ENCODE measurements at places on chromosomes 1 and 21.

- DNase-seq = no peak
Observed at GRCh38 chr1:4079815-4080214, 179.7 kb upstream of the C1orf174 start.

- peak; percentile 21 for DNase-seq
Observed at GRCh38 chr1:226215239-226215638, 8.2 kb upstream of the MIXL1 start.

DNA sequence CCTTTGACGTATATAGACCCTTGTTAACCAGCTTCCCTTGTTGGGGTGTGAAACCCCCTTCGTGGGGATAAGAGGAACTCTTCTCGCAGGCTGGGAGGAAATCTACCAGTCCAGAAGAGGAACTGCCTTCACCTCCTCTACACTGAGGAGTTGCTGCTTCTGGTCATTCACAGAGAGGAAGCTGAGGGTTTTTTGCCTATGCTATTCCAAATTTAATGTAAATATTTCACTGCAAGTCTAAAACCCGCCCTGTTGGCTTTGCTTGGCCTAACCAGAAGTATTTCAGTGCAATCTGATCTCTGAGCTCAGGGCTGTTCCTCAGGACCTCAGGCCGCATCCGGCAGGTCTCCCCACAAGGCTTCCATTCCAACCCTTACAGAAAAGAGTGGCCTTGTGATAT lies 150.1 kb downstream of the HIVEP3 start:
- no peak for DNase-seq

DNA sequence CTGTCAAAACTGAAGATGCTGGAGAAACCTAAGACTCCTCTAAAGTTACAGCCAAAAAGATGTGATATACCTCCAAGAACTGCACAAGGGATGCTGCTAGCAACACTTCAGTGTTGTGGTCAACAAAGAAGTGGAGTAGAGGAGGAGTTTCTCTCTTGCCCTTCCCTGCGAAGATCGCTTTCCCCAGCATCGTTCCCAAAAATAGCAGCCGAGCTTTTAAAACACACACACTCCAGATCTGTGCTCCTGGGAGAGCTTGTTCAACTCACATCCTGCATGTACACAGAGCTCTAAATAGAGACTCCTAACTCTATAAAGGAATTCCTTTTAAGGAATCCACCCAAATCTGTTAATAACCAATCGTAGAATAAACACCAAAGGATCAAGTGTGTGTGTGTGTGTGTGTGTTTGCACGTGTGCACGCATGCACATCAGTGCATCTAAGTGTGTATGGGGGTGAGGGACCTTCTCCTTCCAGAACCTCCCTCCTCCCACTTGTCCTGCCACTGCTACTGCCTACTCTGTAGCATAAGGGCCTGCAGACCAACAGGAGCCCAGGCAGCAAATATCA lies 58.5 kb downstream of the PSMG1 start:
- DNase-seq = no peak

GRCh38 chr1:161198194-161198896 lies 509 bp downstream of the ADAMTS4 start:
- DNase-seq = peak; percentile 51

GRCh38 chr1:83697961-83698360 lies 301.0 kb downstream of the TTLL7 start:
- DNase-seq = no peak

DNA sequence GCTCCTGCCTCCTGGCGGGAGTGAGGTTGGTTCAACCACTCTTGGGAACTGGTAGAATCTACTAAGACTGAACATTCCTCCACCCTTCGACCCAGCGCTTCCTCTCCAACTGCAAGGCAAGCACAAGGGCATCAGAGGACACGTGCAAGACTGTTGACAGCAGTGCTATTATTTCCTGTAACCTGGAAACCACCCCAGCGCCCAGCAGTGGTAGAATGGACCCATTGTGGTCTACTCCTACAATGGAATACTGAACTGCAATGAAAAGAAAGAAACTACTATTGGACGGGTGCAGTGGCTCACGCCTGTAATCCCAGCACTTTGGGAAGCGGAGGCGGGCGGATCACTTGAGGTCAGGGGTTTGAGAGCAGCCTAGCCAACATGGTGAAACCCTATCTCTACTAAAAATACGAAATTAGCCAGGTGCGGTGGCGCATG lies 33.0 kb upstream of the TARDBP start:
- peak; percentile 58 for DNase-seq

- no peak for DNase-seq
Observed at GRCh38 chr1:180255536-180256340, 25.7 kb downstream of the LHX4 start.

- DNase-seq = no peak
Observed at GRCh38 chr1:232239998-232240397, 389.9 kb downstream of the SIPA1L2 start.

GRCh38 chr1:76463278-76463677 lies 388.7 kb downstream of the ST6GALNAC3 start:
- DNase-seq = no peak

DNA sequence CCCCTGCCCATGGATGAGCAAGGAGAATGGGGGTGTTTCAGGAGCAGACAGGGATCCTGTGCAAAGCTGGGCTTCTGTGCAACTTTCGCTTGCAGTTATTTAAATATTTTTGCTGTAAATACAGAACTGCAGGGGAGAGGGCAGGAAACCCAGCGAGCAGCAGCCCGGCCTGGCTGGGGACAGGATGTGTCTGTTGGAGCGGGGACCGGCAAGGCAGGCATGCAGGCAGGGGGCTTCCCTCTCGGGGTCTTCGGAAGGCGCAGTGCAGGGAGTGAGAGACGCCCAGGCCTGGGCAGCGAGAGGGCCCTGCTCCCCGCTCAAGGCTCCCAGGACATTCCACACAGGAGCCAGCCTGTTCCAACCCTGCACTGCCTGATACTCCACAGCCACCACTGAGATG lies 1.7 kb upstream of the AIRE start:
- DNase-seq = no peak

GRCh38 chr1:230753586-230754251 lies 6.5 kb downstream of the CAPN9 start:
- DNase-seq = peak; percentile 58

DNA sequence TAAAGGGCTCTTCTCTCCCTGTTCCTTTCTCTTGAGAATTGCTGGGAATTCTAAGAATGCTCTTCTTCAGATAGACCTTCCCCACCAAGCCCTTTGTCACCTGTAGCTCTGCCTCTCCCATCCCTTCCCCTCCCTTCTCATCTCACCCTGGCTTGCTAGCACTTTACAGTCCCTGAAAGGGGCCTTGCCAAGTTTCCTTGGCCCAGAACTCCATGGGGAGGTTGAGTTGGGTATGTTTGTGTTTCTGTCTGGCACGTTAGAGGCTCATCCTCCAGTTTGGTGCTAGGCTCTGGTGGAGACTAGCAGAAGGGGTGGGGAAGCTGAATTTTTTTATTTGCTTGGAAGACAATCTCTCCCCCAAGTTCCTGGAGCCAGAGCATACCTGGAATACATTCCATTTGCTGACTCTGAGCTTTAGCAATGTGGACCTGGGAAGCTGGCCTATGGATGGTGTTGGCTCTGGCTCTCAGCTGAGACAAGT lies 4.9 kb downstream of the CGN start:
- no peak for DNase-seq

DNA sequence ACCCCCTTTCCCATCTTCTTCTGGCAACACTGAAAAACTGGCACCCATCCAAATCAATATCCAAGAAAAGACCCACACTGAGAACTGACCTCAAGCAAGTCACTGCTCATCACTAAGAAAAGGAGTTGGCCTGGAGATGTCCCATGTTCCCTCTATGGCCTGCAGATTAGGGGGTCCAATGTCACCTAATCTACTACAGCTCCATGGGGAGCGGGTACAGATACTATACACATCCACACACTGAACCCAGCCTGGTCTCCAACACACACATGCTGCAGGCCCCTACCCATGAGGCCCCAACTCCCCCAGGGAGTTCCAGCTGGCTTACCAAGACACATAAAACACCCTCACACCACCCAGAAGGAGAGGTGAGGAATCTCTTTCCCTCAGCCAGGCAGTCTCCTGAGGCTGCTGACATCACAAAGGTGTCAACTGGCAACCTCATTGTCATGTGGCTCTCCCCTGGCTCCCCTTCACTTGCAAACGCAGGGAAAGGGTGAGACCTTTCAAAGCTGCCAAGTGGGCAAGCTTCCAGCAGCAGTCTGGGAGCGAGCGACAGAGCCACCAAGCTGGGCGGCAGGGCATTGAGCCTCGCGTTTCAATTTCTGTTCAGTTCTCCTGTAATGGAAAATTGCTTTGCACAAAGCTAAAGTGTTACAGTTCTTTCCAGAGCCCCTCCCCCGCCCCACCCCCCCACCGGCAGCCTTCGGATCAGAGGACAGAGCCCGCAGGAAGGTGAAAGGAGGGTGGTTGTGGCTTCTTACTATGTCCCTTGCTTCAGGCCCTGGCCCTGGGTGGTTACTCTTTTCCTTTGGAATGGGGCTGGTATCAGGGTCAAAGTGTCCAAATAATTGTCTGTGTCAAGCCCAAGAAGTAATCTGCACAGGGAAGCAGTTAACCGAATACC lies at the start of gene LRRC52:
LRRC52 (plus strand) TSS at position 469 of the 907 bp plus-strand sequence; CDS start at position 766, 297 bp downstream.
- DNase-seq = peak; percentile 32

GRCh38 chr1:84257617-84258016 lies 43.9 kb upstream of the SAMD13 start:
- DNase-seq = no peak

DNA sequence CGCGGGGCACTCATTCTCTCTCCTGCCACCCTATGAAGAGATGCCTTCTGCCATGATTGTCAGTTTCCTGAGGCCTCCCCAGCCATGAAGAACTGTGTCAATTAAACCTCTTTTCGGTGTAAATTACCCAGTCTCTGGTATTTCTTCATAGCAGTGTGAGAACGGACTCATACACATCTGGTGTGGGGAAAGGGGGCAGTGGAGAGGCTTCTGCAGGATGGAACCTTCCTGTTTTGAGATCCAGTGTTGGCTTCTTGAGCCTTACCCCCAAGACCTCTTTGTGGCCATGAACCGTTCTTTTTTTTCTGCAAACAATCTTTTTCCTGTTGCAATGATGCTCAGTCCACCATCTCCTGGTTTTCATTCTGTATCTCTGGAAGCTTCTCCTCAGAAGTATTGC lies 248.4 kb downstream of the PRDM2 start:
- no peak for DNase-seq

DNA sequence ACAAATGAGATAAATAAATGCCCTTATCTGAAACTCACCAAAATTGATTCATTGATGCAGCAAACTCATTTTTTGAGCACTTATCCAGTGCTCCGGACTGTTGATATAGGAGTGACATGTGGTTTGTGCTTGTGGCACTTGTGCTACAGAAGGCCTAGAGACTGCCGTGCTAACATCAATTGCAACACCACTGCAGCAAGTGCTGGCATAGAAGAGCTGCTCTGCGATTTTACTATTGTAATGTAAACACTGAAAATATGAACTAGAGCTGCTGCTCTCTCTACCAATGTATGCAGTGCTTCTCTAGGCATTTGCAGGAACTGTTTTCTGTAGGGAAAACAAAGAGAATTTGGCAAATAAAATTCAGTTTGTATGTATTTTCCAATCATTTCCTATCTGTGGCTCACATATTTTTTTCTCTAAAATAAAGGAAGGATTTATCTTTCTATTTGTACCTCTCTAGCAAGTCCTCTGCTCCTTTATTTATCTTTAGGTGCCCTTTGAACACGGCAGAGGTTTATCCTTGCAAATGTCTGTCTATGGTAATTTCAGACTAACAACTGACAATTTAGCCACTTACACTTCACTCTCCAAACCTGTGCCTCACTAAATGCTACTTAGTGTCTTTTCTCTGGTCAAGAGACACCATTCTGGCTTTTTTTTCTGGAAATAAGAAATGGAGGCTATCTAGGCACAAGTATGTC lies 409.5 kb upstream of the ADGRL2 start:
- DNase-seq = no peak

DNA sequence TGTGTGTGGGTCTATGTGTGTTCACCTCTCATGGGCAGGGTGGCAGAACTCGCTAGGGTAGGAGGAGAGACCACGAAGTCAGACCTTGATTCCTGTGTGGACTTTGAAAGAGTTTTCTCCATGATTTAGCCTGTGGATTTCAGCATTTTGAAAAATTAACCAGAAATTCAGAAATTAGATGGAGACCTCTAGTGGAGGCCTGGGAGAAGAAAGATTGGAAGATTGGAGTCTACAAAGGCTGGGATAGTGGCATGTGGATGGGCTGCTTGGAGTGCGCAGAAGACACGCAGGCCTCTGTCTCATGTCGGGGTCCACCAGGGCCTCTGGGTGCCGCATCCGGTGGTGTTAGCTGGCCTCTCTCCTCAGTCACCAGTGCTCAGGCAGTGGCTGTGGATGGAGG lies 18.9 kb upstream of the IGSF5 start:
- DNase-seq = no peak

DNA sequence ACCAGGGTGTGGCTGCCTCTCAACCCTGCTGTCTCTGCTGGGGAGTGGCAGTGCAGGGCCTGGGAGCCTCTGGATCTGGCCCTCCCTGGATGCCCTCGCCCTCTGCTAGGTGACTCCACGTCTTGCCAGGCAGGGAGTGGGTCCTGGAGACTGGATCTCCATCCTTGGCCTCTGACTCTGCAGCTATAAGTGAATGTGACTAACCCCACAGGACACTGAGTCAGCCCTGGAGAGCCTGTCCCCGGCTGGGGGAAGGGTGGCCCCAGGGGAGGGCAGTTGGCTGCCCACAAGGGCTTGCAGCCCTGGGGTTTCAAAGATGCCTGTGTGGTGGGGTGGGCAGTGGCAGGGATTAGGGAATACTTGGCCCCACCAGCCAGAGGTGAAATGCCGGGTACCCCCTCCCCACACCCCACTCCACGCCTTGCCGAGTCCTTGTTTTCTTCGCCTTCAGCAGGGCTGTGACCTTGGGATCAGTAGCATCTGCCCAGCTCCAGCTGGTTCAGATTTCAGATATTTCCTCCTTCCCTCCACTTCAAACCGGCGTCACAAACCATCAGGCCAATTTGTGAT lies 1.9 kb upstream of the MYBPH start:
- DNase-seq = peak; percentile 66

DNA sequence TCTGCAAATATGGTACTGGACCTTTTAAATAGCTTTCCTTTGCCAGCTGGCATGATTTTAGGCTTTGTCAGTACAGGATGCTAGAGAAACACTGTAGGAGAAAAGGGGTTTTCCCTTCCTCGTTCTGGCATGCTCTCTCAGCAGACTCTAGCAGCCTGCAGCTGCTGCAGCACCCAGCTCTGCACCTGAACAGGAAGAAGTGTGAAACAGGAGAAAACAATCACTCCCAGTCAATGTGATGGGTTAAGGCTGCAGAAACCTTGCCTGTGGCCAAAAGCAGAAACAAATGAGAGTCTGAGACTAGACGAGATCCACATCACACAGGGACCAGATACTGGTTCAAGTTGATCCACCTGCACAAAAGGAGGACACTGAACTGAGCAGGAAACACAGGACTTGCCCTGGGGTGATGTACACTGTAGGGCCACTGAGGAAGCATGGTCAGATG lies 21.2 kb downstream of the OVGP1 start:
- peak; percentile 34 for DNase-seq

Data from Daoy (cell line).